ENCODE measurements at places on chromosomes 4 and X.

- no peak for DNase-seq
Measured at GRCh38 chr4:175457956-175458355, 354.1 kb downstream of the GPM6A start.

DNA sequence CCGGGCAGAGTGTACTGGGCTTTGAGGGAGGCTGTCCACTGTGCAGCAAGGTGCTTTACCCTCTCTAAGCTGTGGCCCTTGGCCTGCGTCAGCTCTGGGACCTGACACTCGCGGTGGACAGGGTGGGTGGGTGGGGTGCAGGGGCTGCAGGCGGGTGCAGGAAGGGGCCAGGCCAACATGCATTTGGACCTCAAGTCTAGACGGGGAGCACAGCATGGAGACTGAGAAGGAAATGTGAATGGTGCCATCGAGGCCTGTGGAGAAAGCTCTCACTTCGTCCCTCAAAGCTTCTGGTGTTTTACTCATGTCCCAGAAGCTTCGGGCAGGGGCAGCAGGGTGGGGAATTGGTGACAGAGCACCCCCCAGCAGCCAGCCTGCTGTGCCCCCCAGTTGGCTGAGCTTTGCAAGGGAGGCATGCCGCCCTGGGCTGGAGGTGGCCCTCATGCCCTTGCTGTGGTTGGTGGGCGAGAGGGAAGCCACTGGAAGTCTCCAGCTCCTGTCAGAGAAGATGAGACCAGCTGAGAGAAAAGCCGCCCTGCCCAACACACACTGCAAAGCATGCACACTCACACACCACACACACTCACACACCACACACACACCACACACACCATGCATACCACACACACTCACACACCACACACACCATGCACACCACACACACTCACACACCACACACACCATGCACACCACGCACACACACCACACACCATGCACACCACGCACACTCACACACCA lies 12.3 kb downstream of the PNMA6E start:
- DNase-seq = no peak

DNA sequence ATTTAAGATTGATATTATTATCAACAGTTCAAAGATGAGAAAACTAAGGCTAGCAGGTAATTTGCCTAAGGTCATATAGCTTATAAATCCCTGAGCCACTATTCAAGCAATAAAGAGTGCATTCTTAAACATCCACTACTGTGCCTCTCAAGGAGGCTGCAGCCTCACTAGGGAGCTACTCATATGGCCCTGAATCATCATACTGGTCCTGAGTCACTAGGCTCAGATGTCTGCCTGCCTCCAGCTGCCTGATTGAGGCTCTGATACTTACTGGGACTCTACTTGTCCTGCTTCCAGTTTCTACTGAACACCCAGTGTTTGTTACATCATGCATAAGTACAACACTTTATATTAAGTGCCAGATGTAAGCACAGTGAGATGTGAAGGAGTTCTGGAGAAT lies 110.7 kb downstream of the AASDH start:
- DNase-seq = no peak

- no peak for DNase-seq
Measured at GRCh38 chrX:19342331-19342906, 1.3 kb upstream of the PDHA1 start.

DNA sequence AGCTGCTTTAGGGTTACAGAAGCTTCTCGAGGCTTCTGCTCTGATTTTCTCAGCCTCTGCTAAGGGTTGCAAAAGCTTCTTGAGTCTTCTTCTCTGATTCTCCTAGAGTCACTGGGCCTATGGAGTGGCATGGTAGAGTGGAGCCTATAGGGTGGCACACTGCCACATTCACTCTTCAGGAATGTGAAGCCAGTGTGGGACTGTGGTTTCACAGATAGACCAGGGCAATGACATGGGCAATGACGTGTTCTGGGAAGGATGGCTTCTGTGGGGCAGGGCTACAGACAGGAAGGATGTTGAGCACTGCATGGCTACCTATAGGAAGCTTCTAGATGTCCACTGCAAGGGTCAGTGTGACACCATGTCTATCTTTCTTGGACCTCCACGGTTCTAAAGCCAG lies 11.0 kb upstream of the MAMLD1 start:
- DNase-seq = no peak

Data from NCI-H774 (cell line).